ENCODE measurements at places on chromosomes 16 and 17. TPM values are rescaled to one million over a fixed set of nuclear protein-coding genes. Genes with fewer than 3 reads are reported as not detected.

DNA sequence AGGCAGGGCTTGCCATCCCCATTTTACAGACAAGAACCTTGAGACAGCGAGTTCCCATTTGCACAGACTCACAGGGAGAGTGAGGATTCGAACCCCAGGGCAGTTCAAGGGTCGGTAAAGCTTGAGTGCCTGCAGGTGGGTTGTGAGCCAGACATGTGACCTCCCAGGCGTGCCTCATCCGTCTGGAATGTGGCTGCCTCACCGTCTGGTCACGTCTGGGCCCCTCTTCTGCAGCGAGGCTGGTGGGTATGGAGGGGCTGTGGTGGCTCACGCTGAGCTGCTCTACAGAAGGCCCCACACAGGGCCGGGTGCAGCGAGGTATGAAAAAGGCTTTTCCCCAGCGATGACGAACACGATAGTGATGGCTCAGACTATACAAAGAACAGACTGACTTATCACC, 35.8 kb upstream of the LHX1 start:
- no peak for DNase-seq

- DNase-seq: no peak
Observed at GRCh38 chr17:29616300-29617048, 6.2 kb downstream of the CORO6 start.

The OTOP2 gene
- total RNA-seq: not detected

GRCh38 chr17:3976675-3977171, 12.5 kb upstream of the ATP2A3 start:
- no peak for DNase-seq

The OGFOD3 gene
- total RNA-seq: 15.9 TPM

DNA sequence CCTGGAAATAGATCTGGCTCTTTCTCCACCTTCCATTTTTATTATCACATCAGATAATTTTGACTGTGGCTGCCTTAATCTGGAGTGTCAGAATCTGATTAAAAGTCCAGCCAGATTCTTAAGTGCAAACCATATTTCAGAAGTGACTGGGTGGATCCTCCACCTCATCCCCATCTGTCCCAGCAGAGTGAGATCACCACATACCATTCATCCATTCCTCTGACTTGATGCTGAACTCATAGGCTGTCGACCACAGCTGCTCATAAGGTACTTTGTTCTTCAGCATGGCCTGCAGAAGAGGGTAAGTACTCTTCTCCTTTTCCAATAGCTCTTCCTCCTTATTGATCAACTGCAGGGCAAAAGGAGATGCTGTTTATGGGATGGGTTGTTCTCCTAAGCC, 53.5 kb downstream of the DNAH3 start:
- no peak for DNase-seq

DNA sequence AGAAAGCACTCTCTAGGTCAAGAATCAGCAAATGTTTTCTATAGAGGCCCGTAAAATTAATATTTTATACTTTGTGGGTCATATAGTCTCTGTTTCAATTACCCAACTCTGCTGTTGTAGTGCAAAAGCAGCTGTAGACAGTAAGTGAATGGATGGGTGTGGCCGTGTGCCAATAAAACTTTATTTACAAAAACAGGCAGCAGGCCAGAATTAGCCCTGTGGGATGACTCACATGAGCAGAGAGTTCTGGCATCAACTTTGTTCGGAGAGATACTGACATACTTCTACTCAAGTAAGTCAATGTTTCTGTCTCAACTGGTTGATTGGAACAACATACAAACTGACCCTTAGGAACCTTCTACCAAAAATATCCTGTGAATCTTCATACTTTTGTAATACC, 616.2 kb downstream of the MAF start:
- no peak for DNase-seq

DNA sequence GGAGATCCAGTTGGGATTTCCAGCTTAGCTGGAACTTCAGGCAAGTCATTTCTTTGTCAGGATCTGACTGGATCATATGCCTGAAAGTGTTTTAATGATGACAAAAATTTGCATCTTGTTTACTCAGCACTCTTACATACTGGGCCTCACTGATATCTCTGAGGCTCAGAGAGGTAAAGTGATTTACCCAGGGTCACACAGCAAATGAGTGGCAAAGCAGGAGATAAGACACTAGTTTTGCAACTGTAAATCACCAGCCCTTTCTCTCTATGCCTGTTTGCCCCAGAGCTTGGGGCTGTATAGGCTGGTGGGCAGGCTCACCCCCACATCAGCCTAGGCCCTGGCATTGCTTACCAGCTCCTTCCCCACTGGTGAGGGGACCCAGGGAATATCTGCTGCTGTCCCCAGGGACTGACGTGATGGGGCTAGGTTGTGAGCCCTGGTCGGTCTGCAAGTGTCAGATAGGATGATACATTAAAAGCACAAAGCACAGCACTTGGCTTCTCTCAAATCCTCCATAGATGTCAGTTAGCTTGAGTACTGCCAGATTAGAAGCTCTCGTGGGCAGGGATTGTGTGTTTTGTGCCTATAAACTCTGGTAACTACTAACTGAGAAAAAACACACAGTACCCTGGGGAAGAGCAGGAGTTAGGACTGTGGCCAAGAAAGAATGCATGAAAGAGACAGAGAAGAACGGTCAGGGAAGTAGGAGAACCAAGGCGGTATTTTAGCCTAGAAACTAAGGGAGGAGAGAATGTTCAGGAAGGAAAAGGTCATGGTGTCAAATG, 165.4 kb downstream of the COPRS start:
- DNase-seq: no peak

DNA sequence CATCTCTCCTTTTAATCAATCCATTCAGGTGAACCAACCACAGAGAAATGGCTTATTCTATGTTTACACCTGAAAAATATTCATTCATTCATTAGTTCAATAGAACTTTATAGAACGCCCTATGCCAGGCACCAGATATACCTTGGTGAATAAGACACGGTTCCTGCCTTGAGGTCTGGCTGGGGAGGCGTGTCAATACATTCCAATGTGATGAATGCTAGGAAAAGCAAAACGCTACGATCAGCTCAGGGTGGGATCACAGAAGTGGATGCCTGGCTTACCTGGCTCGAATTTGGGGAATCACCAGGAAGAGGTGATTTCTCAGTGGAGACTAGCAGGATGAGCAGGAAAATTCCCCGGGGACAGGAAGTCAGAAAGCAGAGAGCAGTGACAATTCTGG, 17.5 kb upstream of the WFIKKN2 start:
- DNase-seq: no peak

DNA sequence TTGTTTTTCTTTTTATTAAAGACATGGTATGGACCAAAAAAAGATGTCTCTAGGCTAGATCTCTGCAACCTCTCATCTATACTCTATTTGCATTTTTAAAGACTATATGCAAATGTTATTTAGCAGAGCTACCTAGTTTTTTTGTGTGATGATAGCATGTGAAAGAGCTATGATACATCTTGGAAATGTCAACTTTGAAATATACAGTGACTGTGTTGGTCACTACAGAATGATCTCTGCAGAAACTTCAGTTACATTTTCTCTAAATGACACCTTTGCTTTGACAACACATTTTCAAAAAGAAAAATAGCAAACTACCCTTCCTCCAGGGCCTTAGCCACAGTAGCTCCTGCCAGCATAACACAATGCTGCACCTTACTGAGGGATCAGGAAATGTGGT, 86.6 kb downstream of the PRKCB start:
- DNase-seq: no peak

- DNase-seq: no peak
Observed at GRCh38 chr16:57621521-57622271, 6.7 kb upstream of the ADGRG1 start.

The SPNS3 gene
- 0.41 TPM for total RNA-seq

GRCh38 chr17:77556383-77557061, 402.0 kb upstream of the TNRC6C start:
- DNase-seq: no peak

The RAB37 gene
- 0.82 TPM for total RNA-seq

DNA sequence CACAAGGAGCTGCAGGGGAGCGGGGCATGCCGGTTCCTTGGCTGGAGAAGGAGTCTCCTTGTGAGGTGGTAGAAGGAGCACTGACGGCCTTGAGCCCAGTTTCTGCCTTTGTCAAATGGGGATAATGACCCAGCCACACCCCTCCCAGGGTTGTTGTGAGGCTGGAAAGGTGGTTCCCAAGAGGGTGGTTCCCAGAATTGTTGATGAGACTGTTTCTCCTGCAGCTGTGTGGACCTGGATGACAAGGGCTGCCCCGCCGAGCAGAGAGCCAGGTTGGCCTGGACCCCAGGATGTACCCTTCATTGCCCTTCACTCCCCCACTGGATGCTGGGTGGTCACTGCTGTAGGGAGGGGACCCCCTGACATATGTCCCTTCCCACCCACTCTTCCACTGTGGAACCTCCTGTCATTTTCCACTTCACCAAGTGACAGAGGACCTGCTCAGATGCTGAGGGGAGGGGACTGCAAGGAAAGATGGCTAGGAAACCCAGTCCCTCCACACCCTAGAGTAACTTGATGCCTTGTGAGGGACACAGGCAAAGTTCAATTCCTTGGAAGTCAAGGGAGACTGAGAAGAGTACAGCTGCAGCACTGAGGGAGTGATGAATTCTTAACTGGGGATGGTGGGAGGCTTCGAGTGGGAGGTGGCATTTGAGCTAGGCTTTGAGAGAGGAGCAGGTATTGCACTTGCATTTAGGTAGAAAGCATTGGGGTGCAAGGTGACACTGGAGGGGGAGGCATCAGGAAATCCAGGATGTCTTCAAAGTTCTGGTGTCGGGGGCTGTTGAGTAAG, 10.6 kb downstream of the MIEN1 start:
- DNase-seq: no peak

The OR3A2 gene
- total RNA-seq: 2.4 TPM

DNA sequence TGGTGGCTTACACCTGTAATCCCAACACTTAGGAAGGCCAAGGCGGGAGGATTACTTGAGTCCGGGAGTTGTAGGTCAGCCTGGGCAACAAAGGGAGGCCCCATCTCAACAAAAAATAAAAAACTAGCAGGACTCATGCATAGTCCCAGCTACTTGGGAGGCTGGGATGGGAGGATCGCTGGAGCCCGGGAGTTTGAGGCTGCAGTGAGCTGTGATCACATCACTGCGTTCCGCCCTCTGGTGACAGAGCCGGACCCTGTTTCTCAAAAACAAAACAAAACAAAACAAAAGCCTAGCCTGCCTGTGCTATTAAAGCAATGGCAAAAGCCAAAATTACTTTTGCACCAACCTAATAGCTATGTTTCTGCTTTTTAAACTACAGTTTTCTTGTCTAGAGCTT, 1.5 kb downstream of the FCSK start:
- DNase-seq: no peak

GRCh38 chr17:40516581-40517285, 15.3 kb upstream of the TNS4 start:
- DNase-seq: no peak

The CCL4 gene
- total RNA-seq: 1.2 TPM

The TP53TG3F gene
- total RNA-seq: not detected

- no peak for DNase-seq
Observed at GRCh38 chr17:70110443-70110880, 35.4 kb downstream of the KCNJ16 start.

The FN3K gene
- 9.8 TPM for total RNA-seq

GRCh38 chr17:75475851-75476250, 19.4 kb downstream of the TMEM94 start:
- DNase-seq: peak; percentile 37

The GHDC gene
- 6.9 TPM for total RNA-seq

GRCh38 chr16:23999663-24000062, 163.9 kb downstream of the PRKCB start:
- no peak for DNase-seq

GRCh38 chr16:68575082-68575481, 36.0 kb downstream of the ZFP90 start:
- no peak for DNase-seq

DNA sequence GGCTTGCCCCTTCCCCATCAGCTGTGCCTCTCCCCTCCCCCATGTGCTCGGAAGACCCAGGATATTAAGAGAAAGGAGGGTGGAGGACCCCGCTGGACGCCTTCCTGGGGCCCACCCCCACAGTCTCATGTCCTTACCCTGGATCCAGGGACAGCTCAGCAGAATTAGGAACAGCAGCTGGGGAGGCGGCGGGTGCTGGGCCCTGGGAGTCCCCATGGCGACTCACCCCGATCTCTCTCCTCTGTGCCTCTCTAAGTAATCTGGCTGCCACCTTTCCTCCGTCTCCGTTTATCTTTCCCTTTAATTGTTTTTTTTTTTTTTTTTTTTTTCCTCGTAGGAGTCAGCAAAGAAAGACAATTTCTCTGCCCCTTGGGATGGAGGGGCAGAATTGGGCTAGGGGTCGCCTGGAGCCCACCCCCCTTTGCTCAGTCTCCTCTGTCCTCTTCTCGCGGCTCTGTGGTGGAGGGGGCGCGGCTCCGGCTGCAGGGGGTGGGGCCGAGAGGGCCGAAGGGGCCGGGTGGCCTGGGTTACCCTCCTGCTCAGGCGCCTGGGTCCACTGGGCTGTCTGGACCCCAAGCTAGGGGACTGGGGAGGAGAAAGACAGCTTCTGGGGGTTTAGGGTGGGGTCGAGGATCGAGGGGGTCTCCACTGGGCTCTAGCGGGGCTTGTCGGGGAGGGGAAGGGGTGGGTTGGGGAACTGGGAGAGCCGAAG, 390 bp downstream of the SEZ6L2 start:
- no peak for DNase-seq

DNA sequence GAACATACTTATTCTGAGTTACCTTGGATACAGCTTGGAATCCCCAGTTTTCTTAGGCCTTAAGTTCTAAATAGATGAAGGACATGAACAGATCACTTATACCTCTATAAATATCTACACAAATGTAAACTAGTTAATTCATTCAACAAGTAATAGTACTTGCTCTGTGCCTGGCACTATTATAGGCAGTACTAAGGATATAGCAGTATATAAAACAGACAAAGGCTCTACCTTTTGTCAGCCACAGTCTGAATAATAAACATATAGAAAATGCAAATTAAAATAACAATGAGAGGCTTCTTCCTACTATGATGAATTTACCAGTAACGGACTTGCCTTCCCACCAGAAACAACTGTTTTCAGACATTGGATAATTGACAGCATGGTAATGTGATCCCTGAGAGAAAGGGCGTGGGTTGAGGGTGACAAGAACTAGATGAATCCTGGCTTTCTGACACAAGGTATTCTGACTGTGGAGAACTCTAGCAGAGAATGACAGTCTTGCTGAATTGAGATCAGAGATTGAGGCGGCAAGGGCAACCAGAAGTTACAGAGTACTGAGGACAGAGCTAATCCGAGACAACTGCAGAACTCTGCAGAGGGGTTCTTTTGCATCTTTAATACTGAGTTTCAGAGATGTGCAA, 170.5 kb downstream of the TANC2 start:
- no peak for DNase-seq

The PLXDC1 gene
- 9.8 TPM for total RNA-seq
